Fibroblast of upper back skin (primary cell): ENCODE measurements at places on chromosomes 4 and X.

- peak; percentile 61 for DNase-seq
Measured at GRCh38 chr4:17366496-17366895, 145.4 kb downstream of the QDPR start.

GRCh38 chr4:121785479-121785878 lies 15.6 kb upstream of the EXOSC9 start:
- peak; percentile 40 for DNase-seq

DNA sequence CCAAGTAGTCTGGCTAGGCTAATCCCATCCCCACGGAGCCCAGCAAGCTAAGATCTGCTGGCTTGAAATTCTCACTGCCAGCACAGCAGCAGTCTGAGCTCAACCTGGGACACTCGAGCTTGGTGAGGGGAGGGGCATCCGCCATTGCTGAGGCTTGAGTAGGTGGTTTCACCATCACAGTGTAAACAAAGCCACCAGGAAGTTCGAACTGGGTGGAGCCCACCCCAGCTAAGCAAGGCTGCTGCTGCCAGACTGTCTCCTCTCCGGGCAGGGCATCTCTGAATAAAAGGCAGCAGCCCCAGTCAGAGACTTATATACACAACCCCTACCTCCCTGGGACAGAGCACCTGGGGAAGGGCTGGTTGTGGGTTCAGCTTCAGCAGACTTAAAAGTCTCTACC lies 639.6 kb downstream of the IQCM start:
- no peak for DNase-seq

GRCh38 chr4:123363729-123364128 lies 32.9 kb upstream of the SPRY1 start:
- no peak for DNase-seq

DNA sequence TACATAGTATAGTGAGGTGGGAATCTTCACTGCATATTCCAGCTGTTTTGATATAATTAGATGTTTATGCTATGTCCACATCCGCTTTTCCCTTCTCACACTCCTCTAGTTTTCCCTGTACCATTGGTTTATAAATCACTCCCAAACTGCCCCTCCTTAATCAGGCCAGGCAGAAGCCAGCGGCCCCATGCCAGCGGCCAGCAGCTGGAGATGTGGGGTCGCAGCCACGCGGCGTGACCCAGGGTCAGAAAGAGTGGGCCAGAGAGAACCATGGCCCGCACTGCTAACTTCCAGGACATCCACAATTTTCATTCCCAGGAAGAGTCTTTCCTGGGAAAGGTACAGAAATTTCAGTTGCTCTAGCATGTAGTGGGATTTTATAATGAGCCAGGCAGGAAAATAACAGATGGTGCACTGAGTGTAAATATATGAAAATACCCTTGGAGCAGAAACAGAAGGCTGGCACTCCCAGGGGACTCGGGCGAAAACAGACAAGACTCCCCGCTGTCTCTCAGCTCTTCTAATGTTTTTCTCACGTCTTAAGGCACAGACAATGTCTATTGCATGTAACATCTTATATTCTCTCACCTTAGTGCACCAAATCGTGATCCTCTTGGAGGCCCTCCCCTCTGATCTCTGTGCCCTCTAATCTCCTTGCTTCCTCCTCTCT lies 145.9 kb upstream of the ZFP42 start:
- DNase-seq, result no peak

- no peak for DNase-seq
Measured at GRCh38 chr4:89371614-89372013, 64.0 kb upstream of the GPRIN3 start.

DNA sequence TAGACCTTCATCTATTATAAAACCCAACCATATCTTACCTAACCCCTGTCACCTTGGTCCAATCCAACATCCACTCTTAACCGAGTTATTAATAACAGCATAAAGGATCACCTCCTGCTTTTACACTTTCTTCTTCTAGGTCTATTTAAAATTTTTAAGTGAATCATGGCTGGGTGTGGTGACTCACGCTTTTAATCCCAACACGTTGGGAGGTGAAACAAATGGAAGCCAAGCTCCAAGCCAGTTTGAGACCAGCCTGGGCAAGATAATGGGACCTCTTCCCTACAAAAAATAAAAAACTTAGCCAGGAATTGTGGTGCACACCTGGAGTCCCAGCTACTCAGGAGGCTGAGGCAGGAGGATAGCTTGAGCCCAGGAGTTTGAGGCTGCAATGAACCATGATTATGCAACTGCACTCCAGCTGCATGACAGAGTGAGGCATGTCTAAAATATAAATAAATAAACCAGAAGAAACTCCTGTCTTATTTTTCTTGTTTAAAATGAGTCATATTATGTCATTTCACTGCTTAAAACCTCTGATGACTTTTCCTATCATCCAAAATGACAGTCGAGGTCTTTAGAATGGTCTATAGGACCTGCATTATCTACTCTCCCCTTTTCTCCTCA lies 188.4 kb downstream of the GASK1B start:
- DNase-seq, result no peak

DNA sequence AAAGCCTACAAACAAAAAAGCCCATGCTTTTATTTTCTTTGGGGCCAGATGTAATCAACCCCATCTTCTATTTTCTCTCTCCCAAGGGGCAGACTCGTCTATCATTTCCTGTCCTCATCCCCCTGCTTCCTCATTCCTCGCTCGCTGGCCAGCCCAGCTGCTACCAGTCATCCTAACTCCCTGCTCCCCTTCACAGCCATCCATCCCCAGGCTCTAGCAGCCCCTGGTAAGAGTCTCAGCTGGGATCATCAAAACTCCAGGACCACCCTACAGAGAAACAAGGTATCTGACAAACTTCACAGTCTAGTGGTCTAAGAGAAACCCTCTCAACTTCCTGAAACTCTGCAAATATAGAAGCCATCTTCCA lies 23.6 kb downstream of the SH3KBP1 start:
- DNase-seq, result peak; percentile 21

DNA sequence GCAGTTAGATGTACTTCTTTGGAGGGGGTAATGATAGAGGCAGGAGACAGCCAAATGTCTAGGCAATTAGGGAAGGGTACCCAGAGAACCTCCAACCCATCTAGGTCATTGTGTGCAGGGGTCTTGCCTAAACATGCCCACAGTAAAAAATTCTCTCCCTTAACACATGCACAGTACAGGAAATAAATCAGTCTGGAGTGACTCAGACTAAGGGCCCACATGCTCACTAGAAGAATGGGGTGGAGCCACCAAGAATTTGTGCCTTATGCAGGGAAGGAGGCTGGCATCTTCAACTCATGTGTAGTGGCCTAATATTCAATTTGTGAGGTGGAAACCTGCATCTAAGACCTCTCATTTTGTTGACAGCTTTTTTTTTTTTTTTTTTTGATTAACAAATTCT lies 945.3 kb upstream of the GRIA3 start:
- peak; percentile 54 for DNase-seq
